ENCODE measurements at places on chromosomes 6 and 20.

- DNase-seq, result no peak
Measured at GRCh38 chr6:149234051-149234962, 83.2 kb upstream of the TAB2 start.

DNA sequence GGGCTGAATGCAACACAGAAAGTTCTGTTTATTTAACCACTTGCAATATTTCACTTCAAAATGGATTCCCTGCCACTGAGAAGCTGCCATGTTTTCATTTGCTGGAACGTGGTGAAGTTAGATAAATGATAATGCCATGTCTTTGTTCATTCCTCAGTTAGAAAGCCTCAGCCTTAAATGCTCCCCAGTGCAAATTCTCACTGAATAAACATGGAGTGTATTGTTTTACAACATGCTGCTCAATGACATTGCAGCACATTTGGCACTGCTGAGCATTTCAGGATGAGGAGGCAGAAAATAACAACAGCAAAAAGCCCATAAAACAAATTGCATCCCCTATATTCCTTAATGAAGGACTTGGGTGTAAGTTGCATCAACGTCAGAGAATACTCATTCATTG is 913.8 kb upstream of the FLRT3 start:
- no peak for DNase-seq

DNA sequence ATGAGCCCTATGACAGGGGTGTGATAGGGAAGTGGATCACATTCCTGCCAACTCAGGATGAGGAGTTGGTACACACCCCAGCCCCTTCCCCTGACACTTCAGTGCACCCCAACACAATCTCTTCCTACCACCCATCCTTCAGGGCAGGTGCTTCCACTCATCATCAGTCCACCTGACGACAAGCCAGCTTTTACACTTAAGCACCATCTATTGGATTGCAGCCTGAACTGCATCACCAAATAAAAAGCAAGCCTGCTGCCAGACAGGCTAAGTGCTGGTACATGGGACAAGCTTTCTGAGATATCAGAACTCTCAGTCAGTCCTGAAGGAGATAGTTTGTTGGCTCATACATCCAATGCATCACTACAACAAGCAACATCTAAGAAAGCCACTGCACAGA is 69.0 kb upstream of the TMEM200A start:
- no peak for DNase-seq

- no peak for DNase-seq
Measured at GRCh38 chr6:27146706-27147505, 100.6 kb upstream of the PRSS16 start.

- no peak for DNase-seq
Measured at GRCh38 chr6:168636147-168637004, 195.4 kb downstream of the SMOC2 start.

DNA sequence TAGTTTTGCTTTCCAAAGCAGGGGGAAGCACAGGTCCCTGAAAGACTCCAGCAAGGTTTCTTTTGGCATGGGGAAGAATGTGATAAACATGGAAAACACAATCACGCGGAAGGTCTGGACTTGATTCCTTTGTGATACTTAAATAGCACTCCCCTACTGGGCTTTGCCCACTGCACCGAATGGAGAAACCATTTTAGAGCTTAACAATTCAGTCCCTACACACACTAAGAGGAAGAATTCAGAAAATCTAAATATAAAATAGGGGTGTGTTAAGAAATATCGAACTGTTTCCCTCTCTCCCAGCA is 71.4 kb upstream of the NHSL1 start:
- no peak for DNase-seq

Measured in stimulated activated CD8-positive, alpha-beta memory T cell treated with anti-CD3 and anti-CD28 coated beads, Interleukin-4, amount 100 ng/mL, for 1 hour (primary cell).